GM12891 (cell line): ENCODE measurements at places on chromosomes 12 and 14.

- no peak for DNase-seq
Measured at GRCh38 chr14:22073801-22074200, 400.2 kb upstream of the OR4E1 start.

- no peak for DNase-seq
Measured at GRCh38 chr12:130151846-130152245, 10.4 kb upstream of the FZD10 start.

DNA sequence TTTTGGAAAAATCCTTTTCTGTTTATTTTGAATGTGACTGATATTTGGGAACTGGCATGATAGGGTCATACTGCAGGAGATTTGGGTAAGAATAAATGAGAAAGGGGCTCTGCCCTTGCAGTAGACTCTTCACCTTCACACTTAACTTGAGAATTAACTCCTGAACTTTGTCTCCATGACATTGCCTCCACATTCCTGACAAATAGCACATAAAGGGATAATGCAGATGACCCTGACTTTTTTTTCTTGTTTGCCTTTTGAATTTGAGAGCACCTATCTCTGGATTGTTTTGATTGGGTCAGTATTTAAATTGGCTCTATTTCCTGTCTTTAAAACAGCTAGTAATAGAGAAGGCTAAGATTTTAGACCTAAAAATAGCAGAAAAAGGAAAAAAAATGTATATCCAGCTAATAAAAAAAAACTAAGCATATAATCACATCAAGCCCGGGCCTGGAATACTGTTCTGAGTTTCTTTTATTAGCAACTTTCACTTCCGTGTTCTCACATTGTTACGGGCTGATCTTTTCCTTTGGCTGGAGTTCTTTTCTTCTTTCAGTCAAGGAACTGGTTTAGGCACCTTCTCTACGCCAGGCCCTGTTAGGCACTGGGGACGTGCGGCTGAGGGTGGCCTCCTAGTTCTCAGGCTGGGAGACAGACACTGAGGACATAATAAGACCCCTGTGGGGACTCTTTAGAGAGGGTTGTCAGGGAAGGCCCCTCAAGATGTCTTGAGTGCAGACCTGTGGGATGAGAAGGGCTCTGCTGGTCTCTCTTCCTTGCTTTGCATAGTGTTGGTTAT lies 53.1 kb upstream of the GNPNAT1 start:
- no peak for DNase-seq

- no peak for DNase-seq
Measured at GRCh38 chr14:102316338-102316742, 3.2 kb upstream of the ZNF839 start.

- DNase-seq, result no peak
Measured at GRCh38 chr14:59363531-59364226, 101.5 kb downstream of the GPR135 start.

GRCh38 chr14:96225745-96226151 lies 21.1 kb downstream of the BDKRB2 start:
- no peak for DNase-seq

DNA sequence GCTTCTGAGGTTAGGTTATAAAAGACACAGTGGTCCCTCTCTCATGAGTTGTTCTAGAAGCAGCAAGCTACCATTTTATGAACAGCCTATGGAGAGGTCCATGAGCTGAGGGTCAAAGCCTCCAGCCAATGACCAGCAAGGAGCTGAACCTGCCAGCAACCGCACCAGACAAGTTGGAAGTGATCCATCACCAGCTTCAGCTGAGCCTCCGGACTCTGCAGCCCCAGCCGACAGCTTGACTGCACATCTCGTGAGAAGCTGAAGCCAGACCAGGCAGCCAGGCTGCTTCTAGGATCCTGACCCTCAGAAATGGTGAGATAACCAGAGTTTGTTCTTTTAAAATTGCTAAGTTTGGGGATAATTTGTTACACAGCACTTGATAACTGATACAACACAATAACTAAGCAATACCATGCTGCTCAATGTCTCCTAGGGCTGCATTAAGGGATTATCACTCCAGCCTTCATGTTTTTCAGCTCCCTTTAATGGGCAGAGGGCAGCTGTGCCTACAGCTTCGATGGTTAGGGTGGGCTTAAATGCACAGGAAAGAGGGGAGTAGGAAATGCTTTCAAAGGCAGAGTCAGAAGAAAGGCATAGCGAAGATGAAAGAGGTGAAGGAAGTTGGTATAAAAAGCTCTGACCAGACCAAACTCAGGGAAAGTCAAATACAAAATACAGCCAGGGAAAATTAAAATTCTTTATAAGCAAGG lies 149.5 kb downstream of the RIMBP2 start:
- DNase-seq, result no peak

GRCh38 chr12:43063650-43064049 lies 474.1 kb upstream of the PRICKLE1 start:
- DNase-seq, result no peak

- no peak for DNase-seq
Measured at GRCh38 chr12:23634344-23634743, 315.1 kb downstream of the SOX5 start.

GRCh38 chr12:45148006-45148405 lies 67.9 kb upstream of the ANO6 start:
- no peak for DNase-seq

GRCh38 chr12:95953000-95953399 lies 9.9 kb downstream of the AMDHD1 start:
- no peak for DNase-seq

DNA sequence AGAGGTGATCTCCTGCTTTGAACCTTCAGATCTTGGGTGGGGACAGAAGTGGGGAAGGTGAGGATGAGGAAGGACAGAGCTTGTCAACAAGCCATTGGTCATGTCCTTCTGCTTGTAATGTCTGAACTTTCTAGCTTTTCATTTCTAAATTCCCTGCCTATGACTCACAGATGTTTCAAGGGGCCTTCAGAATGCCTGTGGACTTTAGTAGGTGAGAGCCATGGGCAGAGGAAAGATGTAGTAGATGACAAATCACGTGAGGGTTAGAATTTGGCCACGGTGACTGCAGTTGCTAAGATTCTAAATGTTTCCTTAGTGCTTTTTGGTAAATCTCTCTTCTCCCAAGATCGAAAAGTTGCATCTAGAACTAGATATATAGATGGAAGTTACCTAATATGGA lies 18.7 kb upstream of the CREBL2 start:
- DNase-seq, result no peak

GRCh38 chr12:88052686-88053085 lies 23.5 kb upstream of the C12orf50 start:
- no peak for DNase-seq

DNA sequence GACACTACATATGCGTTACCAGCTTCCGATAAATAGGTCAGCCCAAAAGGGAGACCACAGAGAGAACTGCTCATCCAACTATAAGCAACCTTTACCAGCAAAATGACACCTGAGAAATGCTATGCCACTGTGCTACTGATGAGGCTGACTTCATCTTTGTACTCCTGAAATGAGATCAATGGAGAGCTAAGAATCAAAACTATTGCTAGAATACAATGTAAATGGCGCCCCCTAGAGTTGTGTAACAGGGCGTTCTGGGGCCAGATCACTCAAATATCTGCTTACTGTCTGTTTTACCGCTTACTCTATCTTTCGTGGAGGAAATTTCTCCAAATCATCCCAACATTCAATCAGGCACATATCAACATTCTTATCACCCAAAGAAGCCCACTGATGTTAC lies 4.6 kb downstream of the ZNF384 start:
- no peak for DNase-seq

- no peak for DNase-seq
Measured at GRCh38 chr14:56687123-56687522, 107.5 kb downstream of the TMEM260 start.

DNA sequence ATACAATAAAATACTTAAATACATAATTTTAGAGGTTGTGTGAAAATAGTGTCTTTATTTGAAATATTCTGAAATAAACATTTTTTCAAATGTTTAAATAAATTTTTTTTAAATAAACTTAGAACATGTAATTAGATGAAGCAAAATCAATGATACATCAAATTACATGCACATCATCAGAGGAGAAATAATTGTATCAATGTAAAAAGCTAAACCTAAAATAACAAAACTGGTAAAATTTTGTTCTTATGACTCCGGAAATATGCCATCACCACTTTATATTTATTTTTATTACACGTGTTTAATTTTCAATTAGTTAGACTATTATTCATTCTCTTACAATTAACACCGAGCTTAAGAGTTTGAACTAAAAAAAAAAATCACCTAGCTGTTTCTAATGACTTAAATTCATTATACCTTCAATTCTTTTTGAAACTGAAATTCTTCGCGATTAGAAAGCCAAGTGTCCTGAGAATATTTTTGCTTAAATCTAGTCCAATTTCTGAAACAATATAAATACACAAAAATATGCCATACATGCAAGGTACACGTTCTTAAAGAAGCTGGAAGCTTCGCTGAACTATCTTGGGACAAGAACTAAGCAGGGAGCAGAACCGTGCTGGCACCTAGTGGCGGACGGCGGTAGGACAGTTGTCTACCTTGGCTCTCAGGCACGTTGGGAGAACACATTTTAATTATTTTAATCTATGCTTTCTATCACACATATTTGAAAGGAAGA lies 230.5 kb downstream of the SLC25A21 start:
- DNase-seq, result no peak

DNA sequence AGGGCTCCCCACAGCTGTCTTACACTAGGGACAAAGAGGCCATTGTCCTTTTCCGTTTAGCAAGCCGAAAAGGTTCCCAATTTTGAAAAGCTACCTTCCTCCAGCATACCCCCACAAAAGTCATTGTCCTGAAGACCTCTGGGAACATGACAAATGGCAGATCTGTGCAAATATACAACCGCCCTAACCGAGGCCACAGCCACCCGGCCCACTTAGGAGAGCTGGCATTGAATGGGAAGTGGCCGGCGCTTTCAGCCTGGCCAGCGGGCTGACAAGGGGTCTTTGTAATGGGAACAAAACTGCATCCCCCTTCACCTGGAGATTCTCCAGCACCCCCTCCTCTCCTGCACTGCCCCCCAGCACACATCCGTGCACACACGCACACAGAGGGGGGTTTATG lies 48.1 kb upstream of the VASH1 start:
- no peak for DNase-seq

DNA sequence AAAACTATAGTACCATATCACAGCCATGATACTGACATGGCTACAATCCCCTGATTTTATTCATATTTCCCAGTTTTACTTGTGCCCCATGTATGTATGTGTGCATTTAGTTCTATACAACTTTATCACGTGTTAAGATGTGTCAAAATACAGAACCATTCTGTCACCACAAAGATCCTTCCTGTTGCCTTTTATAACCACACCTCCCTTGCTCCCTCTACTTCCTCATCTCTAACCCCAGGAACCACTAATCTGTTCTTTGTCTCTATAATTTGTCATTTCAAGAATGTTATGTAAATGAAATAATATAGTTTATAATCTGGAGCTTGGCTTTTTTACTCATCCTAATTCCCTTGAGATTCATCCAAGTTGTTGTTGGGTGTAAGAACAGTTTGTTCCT lies 358.4 kb downstream of the DPF3 start:
- no peak for DNase-seq

GRCh38 chr14:79842270-79842669 lies 369.0 kb downstream of the DIO2 start:
- DNase-seq, result no peak

DNA sequence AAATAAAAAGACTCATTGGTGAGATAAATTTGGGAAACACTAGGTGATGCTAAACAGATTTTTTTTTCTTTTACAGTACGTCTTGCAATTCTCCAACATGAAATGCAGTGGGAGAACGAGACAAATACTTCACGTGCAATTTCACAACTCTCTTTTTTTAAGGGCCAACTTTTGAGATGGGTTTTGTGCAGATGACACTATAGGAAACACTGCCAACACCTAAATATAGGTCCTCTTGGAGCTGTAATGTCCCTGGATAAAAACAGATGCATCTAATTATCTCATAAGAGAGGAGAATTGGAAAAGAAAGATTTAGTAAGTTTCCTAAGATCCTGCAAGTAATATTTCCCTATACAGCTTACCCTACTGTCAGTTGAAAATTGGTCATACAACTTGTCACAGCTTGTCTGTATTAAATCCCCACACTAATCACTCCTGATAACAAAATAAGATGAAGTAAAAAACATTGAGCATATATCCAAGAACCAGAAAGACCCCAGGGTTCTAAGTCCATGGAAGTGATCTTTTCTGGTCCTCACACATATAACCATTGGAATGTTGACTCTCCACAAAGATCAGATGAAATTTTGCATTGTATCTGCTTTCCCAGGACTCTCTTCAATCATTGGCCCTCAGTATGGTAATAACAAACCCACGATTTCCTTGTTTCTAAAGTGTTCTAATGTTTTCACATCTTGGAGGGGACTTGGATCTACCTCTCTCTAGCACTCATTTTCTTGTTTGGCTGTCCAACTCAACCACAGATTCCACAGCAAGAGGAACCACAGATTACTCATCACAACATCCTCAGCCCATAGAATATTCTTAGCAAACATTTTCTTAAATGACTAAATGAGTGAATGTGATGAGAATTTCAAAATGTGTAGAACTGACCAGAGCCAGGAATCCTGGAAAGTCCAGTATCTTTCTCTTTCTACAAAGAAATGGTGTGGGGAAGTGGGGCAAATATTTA lies 769.4 kb upstream of the USP15 start:
- DNase-seq, result no peak

DNA sequence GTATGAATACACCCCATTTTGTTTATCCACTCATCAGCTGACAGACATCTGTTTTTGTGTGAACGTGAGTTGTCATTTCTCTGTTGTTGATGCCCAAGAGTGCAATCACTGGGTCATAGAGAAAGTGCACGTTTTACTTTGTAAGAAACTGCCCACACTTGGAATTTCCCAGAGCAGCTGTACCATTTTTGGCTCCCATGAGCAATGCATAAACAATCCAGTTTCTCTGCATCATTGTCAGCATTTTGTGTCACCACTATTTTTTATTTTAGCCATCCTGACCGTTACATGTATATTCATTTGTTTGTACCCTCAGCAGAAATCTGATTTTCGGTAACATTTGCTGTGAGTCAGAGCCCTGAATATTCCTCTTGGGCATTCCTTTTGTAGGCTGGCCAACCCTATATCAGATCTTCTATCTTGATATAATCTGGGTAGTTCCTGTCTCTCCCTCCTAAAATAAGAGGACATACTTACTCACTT lies 62.7 kb downstream of the RBM19 start:
- DNase-seq, result no peak

DNA sequence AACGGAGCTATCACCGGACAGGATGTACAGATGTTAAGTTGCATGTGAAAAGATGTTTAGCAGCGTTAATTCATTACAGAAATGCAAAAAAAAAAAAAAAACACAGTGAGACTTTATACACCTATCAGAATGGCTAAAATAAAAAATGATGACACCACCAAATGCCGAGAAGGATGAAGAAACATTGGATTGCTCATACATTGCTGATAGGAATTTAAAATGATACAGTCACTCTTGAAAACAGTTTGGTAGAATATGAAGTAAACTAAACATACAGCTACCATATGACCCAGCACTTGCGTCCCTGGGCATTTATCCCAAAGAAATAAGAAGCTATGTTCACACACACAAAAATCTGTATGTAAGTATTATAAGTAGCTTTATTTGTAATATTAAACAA lies 574.1 kb downstream of the SLC16A7 start:
- no peak for DNase-seq
